ENCODE measurements at places on chromosomes 2 and 18.

DNA sequence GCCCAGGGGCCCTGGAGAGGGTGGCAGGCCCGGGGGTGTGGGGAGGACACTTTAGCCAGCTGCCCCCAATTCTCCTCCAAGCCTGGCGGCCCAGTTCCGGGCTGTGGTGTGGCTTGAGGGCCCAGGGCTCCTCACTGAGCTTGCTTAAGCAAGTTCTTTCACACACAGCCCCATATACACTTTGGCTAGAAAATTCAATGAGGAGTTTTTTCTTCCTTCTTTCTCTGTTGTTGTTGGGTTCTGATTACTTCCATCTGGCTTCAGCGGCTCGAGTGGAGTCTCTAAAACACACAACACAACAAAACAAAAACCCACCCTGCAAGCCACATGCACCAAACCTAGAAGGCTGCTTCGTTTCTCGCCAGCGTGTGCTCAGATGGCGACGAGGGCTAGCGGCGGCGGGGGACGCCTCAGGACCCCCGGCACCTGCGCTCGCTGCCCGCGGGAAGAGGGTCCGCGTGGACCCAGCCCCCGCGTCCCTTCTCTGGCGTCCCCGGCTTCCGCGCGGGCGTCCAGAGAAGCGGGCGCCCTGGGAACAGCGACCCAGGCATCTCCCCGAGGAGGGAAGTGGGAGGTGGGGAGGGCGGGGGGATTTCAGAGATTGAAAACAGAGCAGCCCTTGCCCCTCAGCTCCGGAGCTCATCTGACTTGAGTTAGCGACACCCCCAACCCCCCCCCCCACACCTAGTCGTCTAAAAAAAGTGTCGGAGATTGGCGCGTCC is 577 bp upstream of the GLI2 start:
- no peak for DNase-seq

DNA sequence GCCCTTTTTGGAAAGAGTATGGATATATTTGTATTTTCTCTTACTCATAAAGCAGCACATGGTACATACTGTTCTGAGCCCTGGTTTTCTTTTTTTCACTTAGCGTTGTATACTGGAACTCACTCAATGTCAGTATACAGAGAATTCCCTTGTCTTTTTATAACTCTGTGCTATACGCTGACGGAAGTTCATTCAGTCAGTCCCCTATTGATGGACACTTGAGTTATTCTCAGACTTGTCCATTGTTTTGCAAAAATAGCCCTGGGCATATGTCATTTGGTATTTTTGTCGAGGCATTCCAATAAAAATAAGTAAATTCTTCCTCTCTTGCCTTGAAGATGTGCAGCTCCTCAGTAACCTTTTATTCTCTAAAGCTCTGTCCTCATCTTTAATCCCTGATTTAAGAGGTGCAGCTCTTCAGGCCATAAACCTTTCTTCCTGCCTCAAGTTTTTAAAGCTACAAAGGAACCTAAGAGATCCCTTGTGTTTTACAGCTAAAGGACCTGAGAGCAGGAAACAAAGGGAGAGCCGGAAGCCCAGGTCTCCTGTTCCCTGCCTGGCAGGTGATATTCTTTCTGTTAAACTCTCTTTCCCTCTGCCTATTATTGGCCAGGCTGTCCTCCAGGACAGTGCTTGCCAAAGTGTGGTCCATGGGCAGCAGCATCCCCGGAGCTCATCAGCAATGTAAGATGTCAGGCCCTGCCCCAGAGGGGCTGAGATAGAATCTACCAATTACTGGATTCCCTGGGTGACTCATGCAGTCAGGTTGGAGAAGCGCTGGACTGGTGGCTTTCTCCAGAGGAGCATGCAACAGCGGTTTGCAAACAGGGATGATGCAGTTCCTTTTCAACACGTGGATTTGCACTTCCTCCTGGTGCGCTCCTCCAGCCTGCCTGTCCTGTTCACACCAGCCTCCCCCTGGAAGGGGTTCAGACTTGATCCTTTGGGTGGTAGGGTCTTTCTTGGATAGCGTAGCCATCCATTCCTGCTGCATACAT is 158.0 kb downstream of the NEDD4L start:
- DNase-seq = no peak

DNA sequence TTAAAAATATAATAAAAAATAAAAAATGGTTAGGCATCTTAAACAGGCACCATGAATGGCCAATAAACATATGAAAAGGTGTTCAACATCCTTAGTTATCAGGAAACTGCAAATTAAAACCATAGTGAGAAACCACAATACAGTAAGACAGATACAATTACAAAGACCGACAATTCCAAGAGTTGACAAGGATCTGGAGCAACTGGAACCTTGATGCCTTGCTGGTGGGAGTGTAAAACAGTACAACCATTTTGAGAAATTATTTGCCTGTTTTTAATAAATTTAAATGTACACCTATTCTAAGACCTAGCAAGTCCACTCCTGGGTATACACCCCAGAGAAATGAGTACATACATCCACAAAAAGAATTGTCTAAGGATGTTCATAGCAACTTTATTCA is 49.1 kb downstream of the NGEF start:
- DNase-seq = no peak

- no peak for DNase-seq
Measured at GRCh38 chr2:226410247-226410835, 389.3 kb downstream of the IRS1 start.

DNA sequence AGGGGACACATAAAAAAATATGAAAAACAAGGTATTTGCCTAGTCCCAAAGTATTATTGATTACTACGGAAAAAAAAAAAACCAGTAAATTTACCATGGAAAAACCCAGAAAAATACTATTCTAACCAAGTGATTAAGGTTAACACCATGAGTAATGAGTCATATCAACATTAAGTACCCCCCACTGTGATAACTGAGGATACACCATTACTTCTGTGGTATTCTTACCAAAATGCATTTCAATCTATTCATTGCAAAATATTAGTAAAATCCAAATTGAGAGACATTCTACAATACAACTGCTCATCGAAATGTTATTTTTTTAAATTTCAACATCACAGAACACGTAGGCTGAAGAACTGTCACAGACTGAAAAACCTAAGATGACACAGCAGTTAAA is 669.8 kb downstream of the ZEB2 start:
- DNase-seq = no peak

GRCh38 chr2:9273486-9274130 is 67.0 kb downstream of the ASAP2 start:
- no peak for DNase-seq

- no peak for DNase-seq
Measured at GRCh38 chr2:176613323-176613987, 344.2 kb downstream of the MTX2 start.

GRCh38 chr2:174762464-174762863 is 1.8 kb downstream of the CHRNA1 start:
- no peak for DNase-seq

DNA sequence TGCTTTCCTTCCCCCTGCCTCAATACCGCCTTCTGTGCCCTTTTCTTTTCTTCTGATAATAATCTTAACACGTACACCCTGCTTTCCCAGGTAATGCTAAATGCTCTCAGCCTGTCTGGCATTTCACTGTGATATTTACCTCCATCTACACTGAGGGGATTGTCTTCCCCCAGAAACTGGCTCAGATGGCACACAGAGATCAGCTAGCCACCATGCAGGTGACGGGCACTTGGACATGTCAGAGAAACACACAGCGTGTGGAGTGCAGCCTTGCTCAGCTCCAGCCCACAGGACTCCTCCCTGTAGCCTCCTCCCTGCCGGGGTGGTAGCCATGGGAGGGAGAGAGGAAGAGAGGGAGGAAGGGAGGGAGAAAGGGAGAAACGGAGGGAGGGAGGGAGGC is 131.2 kb downstream of the EIPR1 start:
- no peak for DNase-seq

GRCh38 chr2:191151331-191151730 is 537 bp upstream of the STAT4 start:
- DNase-seq = no peak

DNA sequence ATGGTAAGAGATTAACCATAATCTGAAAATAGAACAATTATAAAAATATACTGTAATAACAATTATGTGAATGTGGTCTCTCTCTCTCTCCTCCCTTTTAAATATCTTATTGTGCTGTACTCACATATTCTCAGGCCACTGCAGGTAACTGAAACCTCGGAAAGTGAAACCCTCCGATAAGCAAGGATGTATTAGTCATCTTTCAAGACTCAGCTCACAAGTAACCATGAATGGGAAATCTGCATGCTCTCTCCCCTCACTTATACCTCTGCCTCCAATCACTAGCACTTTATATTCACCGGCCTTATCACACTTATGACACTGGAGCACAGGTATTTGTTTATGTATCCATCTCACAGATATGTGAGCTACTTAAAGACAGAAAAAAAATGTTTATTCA is 139.7 kb downstream of the LRP2 start:
- DNase-seq = no peak

- DNase-seq = no peak
Measured at GRCh38 chr2:218145124-218145523, 19.3 kb downstream of the CXCR2 start.

DNA sequence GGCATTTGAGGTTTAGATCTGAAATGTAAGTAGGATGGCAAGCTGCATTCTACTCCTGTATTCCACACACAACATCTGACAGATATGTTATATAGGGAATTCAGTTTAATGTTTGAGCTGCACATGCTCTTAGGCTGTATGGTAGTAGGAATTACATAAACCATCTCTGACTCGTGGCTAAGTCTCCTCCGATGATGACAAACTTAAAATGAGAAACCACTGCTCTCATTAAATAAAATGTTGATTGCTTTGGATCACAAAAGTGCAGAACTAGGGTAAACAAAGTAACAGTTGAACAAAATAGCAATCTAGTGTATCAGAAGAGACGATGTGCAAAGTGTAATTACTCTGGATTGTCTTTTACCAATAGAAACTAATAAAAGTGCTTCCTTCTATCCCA is 50.1 kb upstream of the WDR75 start:
- DNase-seq = no peak

DNA sequence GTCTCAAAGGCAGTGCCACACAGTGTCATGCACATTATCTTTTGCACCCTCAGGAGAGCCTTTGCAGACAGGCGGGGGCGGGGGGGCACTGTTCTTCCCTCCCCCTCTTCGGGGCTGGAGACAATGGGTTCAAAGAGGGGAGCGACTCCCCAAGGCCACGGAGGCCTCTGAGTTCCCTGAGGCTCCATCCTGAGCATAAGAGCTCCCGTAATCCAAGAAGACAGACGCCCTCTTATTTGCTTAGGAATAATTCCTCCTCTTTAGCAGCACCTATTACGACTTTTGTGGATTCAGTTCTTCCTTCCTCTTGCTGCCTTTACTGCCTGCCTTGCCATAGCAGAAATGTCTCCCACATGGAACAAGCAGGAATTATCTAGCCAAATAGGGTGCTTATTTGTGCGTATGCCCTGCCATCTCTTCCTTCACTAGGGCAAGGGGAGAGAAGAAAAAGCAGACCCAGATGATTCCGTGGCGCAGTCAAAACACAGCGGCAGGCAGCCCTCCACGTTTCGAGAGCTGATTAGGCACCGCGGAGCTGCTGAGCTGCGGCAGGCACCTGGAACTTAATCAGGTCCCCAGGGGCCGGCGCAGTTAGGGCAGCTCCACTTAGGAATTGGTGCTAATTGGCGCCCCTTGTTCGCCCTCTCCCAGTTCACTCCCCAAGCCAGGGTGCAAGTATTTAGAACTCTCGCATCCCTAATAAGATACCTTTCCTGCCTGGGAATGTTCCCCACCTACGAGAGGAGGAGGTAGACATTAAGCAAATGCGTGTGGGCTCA is 233.4 kb upstream of the MYT1L start:
- DNase-seq = no peak

DNA sequence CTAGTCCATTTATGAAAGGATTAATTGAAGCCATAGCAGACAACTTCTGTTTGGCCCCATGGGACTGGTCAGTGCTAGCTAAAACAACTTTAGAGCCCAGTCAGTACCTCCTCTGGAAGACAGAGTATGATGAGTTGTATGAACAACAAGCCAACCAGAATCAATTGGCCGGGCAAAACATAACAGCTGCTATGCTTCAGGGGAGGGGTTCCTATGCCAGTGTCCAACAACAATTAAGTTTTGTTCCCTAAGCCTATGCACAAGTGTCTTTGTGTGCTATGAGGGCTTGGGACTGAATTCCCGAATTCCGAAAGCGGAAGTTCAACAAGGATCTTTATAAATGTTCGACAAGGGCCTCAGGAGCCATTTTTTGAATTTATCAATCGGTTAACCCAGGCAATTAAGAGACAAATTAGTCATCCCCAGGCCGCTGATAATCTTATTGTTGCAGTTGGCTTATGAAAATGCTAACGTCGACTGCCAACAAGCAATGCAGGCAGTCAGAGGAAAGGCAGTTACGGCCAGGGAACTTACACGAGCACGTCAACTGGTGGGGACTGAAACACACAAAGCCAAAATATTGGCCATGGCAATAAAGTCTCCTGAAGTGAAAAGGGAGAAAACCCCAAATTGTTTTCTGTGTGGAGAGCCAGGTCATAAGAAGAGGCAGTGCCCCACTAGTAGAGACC is 57.9 kb downstream of the ZNF638 start:
- no peak for DNase-seq

GRCh38 chr2:151637271-151637781 is 97.0 kb downstream of the NEB start:
- DNase-seq = peak; percentile 27

DNA sequence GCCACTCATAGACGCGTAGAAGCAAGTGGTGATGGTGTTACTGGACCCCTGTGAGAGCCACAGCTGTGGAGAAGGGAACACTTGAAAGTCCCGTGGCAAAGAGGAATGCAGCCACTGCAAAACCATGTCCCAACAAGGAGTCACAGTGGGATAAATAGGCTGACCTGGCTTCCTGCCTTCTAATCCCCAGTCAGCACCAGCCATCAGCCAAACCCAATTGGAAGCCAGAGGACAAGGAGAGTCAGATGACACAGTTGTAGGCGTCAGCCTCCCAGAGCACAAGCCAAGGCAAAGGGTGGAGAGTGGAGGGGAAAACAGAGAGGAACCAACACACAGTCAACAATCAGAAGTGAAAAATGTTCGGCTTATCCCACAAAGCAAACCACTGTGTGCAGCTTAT is 5.5 kb upstream of the CYBRD1 start:
- no peak for DNase-seq

GRCh38 chr18:26460449-26461091 is 87.8 kb downstream of the KCTD1 start:
- no peak for DNase-seq

DNA sequence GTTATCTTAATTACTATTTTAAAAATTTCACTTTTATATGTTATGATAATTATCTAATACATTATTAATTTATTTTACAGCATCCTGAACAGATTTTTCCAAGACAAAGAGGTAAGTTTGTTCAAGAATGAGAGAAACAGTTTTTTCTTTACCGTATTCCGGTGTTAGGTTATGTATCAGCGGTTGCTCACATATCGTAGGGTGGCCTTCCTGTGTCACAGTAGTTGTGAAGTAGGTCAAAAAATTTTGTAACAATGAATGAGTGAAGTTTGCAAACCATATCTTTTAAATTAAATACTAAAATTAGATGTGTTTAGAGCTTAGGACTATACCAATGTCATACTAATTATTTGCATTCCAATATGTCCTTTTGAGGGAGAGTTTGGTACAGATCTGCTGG is 33.5 kb downstream of the MRPS9 start:
- no peak for DNase-seq

DNA sequence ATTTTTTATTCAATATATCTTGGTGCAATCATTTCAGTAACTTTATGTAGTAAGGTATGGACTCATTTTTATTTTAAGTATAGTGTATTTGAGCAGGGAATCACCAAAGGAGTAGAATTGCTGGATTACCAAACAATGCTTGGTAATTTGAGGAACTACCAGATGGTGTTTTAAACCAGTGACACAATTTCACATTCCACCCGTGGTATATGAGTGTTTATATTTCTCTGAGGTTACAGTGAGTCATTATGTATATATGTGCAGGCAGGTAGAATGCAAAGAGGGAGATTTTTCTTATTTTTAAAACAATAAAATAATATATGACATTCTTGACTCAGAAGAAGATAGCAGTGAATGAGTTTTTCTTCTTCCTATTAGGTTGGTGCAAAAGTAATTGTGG is 596.9 kb downstream of the DCC start:
- no peak for DNase-seq

All from effector memory CD4-positive, alpha-beta T cell (primary cell).